Stimulated activated CD8-positive, alpha-beta memory T cell treated with anti-CD3 and anti-CD28 coated beads, Interleukin-7, amount 100 ng/mL, for 1 hour (primary cell): ENCODE measurements at places on chromosomes 4 and X.

DNA sequence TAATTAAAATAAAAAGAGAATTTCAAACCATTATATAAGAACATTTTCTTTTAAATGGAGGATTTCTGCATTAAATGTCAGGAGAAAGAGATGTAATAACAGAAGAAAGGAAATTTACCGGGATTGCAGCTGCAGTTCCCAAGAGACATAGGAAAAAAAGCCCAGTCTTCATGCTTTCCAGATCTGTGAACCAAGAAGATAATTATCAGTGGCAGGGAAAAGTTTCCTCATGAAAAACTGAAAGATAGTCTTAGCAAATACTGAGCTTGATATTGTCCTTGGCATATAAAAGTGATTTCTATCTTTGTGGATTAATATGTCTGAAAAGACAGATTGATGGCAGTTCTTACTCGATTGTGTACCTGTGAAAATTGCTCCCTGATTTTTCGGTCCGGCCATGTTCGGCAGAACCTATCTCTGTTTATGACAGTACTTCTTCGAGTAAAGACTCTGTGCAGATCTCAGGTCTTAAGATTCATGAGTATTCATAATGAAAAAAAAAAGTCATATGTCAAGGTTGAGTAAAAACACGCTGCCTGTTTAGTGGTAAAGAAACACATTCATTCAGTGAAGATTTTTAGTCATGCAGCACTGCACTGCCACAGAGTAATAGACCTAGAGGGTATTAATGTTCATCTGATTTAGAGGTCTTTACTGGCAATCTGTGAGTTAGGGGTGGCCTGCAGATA is 29.6 kb downstream of the SPARCL1 start:
- no peak for DNase-seq

GRCh38 chr4:11743236-11743635 is 314.5 kb upstream of the HS3ST1 start:
- no peak for DNase-seq

DNA sequence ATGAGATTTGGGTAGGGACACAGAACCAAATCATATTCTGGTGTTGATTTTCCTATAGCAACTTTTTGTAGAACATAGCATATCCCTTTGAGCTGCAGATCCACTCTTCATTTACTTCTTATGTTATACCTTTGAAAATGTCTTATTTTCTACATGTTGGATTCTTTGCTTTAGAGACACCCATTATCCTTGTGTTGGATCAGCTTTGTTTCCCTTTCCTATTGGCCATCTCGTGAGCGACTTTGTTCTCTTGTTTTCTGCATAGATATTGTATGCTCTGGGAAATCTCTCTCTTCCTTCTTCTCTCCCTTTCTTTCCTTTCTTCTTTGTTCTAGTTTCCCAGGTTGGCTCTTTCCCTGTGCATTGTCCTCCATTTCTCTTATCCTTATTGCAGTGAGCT is 59.6 kb downstream of the DRD5 start:
- no peak for DNase-seq

DNA sequence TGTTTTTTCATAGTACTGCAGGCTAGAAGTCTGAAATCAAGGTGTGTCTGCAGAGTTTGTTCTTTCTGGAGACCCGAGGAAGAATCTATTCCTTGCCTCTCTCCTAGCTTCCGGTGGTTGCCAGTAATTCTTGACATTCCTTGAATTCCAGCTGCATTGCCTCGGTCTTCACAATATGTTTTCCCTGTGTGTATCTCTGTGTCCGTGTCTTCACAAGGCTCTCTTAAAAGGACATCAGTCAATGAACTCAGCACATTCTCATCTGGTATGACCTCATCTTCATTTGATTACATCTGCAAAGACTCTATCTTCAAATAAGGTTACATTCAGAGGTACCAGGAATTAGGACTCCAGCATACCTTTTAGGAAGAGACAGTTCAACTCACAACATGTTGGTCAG is 163.4 kb downstream of the BANK1 start:
- no peak for DNase-seq

DNA sequence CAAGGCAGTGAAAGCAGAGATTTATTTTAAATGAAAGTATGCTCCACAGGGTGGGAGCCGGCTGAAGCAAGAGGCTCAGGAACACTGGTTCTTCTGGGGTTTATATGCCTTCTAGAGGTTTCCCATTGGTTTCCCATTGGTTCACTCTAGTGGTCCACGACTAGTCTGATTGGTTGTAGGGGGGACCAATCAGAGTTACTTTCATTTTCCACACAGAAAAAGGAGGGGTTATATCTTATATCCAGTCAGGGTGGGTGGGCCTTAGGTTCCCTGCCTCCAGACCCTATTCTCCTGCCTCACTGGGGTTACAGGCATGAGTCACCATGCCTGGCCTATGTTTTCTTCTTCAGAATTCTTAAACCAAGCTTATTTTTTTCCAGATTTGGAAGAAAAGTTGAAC is 101.6 kb downstream of the KLHL8 start:
- DNase-seq = no peak

- no peak for DNase-seq
Measured at GRCh38 chr4:81427344-81427821, 44.3 kb downstream of the RASGEF1B start.

GRCh38 chr4:11259837-11260236 is 168.9 kb downstream of the HS3ST1 start:
- no peak for DNase-seq

DNA sequence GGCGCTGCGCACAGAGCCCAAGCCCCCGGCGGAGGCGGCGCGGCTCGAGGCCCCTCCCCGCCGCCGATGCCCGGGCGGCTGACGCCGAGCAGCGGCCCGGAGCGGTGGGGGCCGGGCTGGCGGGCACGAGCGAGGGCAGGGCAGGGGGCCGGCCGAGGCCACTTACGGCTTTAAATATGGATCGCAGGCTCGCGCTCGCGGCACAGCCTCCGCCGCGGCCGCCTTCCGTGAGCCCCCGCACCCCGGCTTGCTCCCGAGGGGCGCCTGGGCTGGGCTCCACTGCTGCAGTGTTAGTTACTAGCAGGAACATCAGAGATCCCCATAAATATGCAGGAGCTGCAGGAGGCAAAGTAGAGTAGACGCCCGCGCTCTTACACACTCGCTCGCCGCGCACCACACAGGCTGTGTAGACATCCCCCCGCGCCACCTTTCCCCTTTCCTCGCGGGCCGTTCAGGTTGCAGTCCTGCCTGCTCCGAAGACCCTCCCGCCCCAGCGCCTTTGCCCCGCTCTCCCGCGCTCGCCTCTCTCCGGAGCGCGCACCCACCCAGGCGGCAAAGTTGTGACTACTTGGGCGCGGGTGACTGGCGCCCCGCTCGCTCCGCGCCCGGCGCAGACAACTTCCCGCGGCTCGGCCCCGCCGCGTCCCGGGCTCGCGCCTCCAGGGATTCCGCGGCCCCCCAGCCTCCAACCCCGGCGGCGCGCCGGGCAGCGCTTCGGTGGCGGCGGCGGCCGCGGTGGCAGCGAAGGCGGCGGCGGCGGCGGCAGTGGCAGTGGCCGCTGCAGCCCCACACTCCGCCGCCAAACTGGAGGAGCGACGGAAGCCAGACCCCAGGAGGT is 152.0 kb upstream of the SLC4A4 start:
- no peak for DNase-seq

GRCh38 chrX:70762285-70762684 is 146.2 kb downstream of the TEX11 start:
- DNase-seq = no peak

DNA sequence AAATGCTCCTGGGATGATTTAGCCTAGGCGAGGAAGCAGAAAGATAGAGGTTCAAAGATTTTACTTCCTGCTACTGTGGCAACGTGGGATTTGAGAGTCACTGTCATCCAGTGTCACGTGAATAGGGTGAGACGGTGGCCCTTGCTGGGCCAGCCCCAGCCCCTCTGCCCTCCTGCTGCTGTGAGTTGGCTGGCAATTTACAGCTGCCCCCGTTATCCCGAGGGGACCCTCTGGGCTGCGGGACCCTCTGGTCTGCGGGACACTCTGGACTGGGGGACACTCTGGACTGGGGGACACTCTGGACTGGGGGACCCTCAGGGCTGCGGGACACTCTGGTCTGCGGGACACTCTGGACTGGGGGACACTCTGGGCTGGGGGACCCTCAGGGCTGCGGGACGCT is 765.4 kb downstream of the TRIML1 start:
- DNase-seq = no peak

GRCh38 chr4:101418055-101418454 is 70.7 kb upstream of the PPP3CA start:
- DNase-seq = peak; percentile 14

- DNase-seq = no peak
Measured at GRCh38 chr4:27917381-27917780, 1056.7 kb downstream of the STIM2 start.

DNA sequence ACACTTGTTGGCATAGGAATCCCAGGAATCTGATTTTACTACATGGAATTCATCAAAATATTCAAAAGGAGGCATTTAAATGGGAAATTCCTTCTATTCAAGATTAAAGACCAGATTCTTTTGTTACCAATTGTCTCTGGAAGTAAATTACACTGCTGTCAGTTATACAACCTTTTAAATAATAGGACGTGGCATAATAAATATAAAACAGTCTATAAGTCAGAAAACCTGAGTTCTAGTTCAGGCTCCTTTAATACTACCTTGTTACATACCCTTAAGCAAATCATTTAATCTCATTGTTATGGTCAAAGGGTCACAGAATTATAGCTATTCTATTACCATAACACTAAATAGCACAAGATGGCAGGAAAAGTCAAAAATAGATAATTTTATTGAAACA is 18.8 kb downstream of the COL4A6 start:
- DNase-seq = no peak

- DNase-seq = no peak
Measured at GRCh38 chrX:71118985-71119535, 664 bp downstream of the MED12 start.

GRCh38 chr4:7070729-7071511 is 3.1 kb upstream of the GRPEL1 start:
- DNase-seq = peak; percentile 83

- no peak for DNase-seq
Measured at GRCh38 chr4:123889507-123889906, 492.9 kb downstream of the SPRY1 start.

- no peak for DNase-seq
Measured at GRCh38 chr4:153541456-153542096, 75.4 kb downstream of the TMEM131L start.

- no peak for DNase-seq
Measured at GRCh38 chr4:84378983-84379382, 120.1 kb downstream of the NKX6-1 start.

DNA sequence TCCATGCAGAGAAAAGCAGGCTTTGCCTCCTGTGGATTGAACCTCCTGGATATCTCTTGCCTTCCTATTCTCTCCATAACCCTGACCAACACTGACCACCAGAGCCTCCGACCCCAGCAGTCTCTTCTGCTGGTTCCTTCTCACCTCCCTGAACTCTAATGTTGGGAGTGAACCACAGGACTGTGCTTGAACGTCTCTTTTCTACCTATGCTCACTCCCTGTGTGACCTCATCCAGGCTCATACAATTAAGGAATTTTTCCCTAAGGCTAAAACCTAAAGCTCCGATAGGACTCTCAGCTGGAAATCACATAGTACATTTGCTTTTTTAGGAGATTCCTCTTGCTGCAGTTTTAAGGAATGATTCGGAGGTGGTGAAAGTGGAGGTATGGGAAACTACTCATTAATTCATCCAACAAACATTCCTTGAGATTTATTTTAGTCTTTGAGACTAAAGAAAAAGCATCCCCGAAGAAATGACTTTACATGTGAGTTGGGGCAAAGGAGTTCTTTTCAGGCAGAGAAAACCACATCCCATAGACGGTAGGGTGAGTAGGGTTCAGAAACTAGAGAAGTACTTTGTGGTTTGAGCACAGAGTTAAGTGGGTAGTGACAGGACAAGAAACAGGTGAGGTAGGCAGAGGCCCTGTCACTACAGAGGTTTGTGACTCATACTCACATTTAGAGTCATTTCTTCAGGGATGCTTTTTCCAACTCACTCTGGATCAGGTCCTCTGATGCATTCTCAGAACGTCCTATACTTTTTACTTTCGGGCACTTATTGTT is 30.8 kb downstream of the NDNF start:
- DNase-seq = no peak

DNA sequence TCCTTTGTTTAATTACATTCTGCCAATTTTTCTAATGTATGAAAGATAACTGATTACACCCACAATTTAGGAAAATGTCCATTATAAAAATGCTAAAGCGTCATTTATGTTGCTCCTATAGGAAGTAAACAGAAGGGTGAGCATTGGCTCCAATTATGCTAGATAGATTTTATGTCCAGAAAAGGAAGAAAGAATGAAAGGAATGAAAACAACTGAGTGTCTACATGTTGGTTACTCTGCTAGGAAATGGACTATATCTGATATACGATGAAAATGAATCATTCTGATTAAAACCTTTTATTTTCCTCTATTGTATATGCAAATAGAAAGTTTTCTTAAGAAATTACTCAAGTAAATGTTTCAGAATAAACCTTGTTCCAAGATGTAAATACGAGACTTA is 1.6 kb downstream of the ENAM start:
- no peak for DNase-seq

DNA sequence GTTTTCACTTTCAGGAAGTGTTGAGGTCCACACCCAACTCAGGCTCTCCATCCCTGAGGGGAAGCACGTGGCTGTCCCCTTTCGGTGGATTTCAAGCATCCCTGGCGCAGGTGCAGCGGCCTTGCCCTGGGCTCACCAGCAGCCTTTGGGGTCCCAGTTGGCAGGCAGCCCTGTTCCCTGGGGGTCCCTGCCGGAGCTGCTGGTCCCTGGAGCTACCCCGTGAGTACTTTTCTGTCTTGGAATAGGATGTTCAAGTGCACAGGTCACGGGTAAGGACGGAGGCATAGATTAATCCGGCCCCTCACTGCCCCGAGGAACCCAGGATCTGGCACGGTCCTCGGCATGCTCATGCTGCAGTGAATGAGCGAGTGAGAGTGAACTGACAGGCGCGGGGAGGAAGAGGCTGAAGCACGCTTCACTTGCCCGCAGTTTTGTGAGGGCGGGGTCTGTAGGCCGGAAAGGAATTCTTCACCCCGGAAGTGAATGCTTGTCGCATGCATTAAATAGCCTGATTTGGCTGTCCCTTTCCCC is 117.2 kb upstream of the FAT1 start:
- DNase-seq = no peak

DNA sequence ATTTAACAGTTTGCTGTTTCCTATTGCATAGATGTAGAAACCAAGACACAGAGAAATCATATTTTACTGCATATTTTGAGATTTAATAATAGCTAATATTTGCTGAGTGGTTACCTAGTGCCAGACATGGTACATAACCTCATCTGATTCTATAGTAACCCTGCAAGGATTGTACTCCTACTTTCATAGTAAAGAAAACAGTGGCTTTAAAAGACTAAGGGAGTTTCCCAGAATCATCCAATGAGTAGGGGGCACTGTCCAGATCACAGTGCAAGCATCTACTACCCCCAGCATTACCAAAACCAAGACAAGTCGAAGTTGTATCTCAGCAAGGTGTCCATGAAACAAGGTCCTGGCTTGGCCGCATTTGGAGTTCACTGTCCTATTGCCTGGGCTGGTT is 224.5 kb upstream of the TENM3 start:
- no peak for DNase-seq

- DNase-seq = no peak
Measured at GRCh38 chrX:133177202-133177601, 41.0 kb downstream of the TFDP3 start.
